ENCODE measurements at places on chromosomes 13 and 19. TPM values are rescaled to one million over a fixed set of nuclear protein-coding genes. Genes with fewer than 3 reads are reported as not detected.

The LIM2 gene
- not detected for polyA plus RNA-seq

The SIGLEC7 gene
- 0.64 TPM for polyA plus RNA-seq

The ASF1B gene
- 12.8 TPM for polyA plus RNA-seq

The GADD45GIP1 gene
- polyA plus RNA-seq, result 51.3 TPM

The ZNF345 gene
- 6.0 TPM for polyA plus RNA-seq

The PSG1 gene
- polyA plus RNA-seq, result not detected

The ZNF90 gene
- 4.1 TPM for polyA plus RNA-seq

The SOHLH2 gene
- 5.3 TPM for polyA plus RNA-seq

The NAPSA gene
- 0.56 TPM for polyA plus RNA-seq

The PRR19 gene
- polyA plus RNA-seq, result 0.66 TPM

The WASF3 gene
- 10.6 TPM for polyA plus RNA-seq

The ZFP28 gene
- polyA plus RNA-seq, result 7.8 TPM

The TEX29 gene
- polyA plus RNA-seq, result 0.39 TPM

The EFNB2 gene
- 24.4 TPM for polyA plus RNA-seq

The LHB gene
- polyA plus RNA-seq, result not detected

The CYP4F3 gene
- 0.16 TPM for polyA plus RNA-seq

The CEACAM7 gene
- polyA plus RNA-seq, result not detected

The FAM216B gene
- polyA plus RNA-seq, result not detected

The SIGLEC12 gene
- polyA plus RNA-seq, result not detected

The ATP13A1 gene
- 31.8 TPM for polyA plus RNA-seq

The KLK5 gene
- not detected for polyA plus RNA-seq

The MBD3L3 gene
- not detected for polyA plus RNA-seq

The ICAM1 gene
- 7.1 TPM for polyA plus RNA-seq

Data from muscle of leg (tissue), 16 donors.